ENCODE measurements at places on chromosomes 2 and 18. TPM values are rescaled to one million over a fixed set of nuclear protein-coding genes. Genes with fewer than 3 reads are reported as not detected.

Gene PTH2R
- total RNA-seq = not detected

Gene PARD6G
- total RNA-seq = 42.6 TPM

Gene NGEF
- not detected for total RNA-seq

Gene KIAA2012
- total RNA-seq = not detected

Gene TTN
- total RNA-seq = 6.3 TPM

Gene HNRNPLL
- total RNA-seq = 67.6 TPM

Gene EHBP1
- total RNA-seq = 60.9 TPM

Gene ATP8B1
- 45.8 TPM for total RNA-seq

Gene GALM
- 13.1 TPM for total RNA-seq

- H3K36me3 ChIP-seq = no peaks in the 10 kb centered on the region
- H3K4me1 ChIP-seq = no peaks in the 10 kb centered on the region
- H3K27me3 ChIP-seq = no peaks in the 10 kb centered on the region
- no peak overlapping the region for H3K4me3 ChIP-seq
Measured at GRCh38 chr2:161078211-161078539, 82.1 kb upstream of the TANK start.

- H3K4me1 ChIP-seq = peaks cover 24% of the 10 kb centered on the region
- H3K27ac ChIP-seq = no peak overlapping the region
- H3K27me3 ChIP-seq = no peaks in the 10 kb centered on the region
- H3K36me3 ChIP-seq = no peaks in the 10 kb centered on the region
- no peak overlapping the region for H3K4me3 ChIP-seq
- DNase-seq = no peak
Measured at GRCh38 chr18:58078889-58079573, 35.0 kb downstream of the NEDD4L start.

- H3K36me3 ChIP-seq = no peaks in the 10 kb centered on the region
- no peak overlapping the region for H3K4me3 ChIP-seq
- no peak overlapping the region for H3K27ac ChIP-seq
- no peak for DNase-seq
Measured at GRCh38 chr2:182559623-182560022, 132.8 kb upstream of the PDE1A start.

GRCh38 chr2:207502577-207503198 lies 27.1 kb upstream of the CREB1 start:
- no peaks in the 10 kb centered on the region for H3K27me3 ChIP-seq
- no peak for DNase-seq
- peaks cover 19% of the 10 kb centered on the region for H3K4me1 ChIP-seq
- H3K27ac ChIP-seq = no peak overlapping the region

DNA sequence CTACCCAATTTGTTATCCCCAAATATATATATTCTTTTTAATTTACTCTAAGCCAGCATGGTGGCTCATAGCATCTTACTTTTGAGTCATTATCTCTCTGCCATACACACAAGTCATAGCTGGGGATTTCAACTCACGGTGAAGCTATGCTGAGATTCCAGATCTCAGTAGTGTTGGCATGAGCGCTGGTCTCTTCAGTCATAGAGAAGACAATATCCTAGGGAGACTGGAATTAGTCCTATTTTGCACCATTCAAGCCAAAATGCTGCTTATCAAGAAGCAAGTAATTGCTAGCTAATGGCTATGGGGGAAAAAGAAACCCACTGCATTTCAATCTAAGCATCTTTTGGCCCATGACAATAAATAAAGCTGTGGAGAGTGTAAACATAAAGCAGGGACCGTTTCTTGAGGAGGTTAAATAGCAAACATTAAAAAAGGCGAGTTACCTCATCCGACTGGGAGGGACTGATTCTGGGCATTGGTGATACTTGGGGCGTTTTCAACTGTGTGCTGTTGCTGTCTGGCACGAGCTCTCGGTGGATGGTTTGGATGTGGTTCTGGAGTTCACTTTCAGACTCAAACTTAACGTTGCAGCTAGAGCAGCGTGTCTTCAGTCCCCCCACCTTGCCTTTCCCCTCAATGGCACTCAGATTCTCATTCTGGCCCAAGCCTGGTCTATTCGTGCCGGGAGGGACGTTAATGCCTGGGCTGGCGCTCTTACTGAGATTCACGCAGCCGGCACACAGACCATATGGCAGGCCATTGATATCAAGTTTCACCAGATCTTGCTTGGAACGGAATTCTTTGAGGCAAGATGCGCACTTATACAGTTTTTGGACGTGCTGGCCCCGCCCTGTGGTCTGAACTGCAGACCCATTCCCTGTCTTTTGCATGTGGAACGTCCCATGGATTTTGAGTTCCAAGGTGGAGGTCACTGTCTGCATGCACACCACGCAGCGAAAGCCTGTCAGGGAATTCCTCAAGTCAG lies 127.8 kb downstream of the ZNF521 start:
- no peaks in the 10 kb centered on the region for H3K4me1 ChIP-seq
- H3K4me3 ChIP-seq = no peak overlapping the region
- peaks cover 4% of the 10 kb centered on the region for H3K36me3 ChIP-seq
- no peak for DNase-seq

- no peak overlapping the region for H3K27ac ChIP-seq
- H3K4me3 ChIP-seq = no peak overlapping the region
- no peak for DNase-seq
- peaks cover 68% of the 10 kb centered on the region for H3K4me1 ChIP-seq
- H3K36me3 ChIP-seq = no peaks in the 10 kb centered on the region
Measured at GRCh38 chr2:24353364-24353763, 7.0 kb downstream of the ITSN2 start.

- H3K27ac ChIP-seq = no peak overlapping the region
- no peaks in the 10 kb centered on the region for H3K36me3 ChIP-seq
- H3K27me3 ChIP-seq = no peaks in the 10 kb centered on the region
- no peaks in the 10 kb centered on the region for H3K4me1 ChIP-seq
- no peak overlapping the region for H3K4me3 ChIP-seq
Measured at GRCh38 chr2:211649331-211649730, 889.3 kb downstream of the ERBB4 start.

- H3K4me3 ChIP-seq = no peak overlapping the region
- H3K27me3 ChIP-seq = no peaks in the 10 kb centered on the region
- H3K27ac ChIP-seq = no peak overlapping the region
- no peak for DNase-seq
- H3K4me1 ChIP-seq = no peaks in the 10 kb centered on the region
Measured at GRCh38 chr18:72819050-72819449, 48.7 kb downstream of the NETO1 start.

DNA sequence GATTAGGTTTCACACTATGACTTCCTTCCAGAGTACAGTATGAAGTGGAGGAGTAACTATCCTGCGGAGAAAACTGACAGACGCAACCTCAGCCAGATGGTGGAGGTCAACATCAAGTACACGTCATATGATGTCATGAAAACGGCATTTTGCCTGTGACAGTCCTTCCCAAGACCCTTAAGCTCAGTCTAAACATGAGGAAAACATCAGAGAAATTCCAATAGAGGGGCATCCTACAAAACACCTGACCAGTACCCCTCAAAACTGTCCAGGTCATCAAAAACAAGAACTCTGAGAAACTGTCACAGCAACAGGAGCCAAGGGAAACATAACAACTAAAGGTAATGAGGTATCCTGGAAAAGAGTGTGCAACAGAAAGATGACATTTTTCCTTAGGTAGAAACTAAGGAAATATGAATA lies 1.7 kb downstream of the RNU4ATAC start:
- H3K36me3 ChIP-seq = no peaks in the 10 kb centered on the region
- peak overlapping the region; percentile 23 for H3K27ac ChIP-seq
- H3K4me3 ChIP-seq = no peak overlapping the region
- no peaks in the 10 kb centered on the region for H3K27me3 ChIP-seq
- peaks cover 34% of the 10 kb centered on the region for H3K4me1 ChIP-seq

DNA sequence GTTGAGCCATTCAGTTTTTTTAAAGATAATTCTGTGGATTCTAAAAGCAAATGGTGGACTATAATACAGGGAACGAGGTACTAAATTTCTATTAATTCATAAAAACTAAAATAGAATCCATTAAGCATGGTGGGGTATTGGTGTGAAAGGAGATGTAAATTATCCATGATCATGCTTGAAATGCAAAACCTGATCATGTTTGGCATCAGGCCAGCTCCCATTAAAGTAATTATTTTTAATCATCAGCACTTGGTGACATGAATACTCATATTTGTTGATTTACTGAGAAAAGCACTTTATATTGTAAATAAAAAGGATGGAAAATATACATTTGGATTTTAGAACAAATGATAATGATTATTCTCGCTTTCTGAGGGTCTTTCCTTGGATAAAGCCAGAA lies 232.3 kb upstream of the MEIS1 start:
- no peak overlapping the region for H3K27ac ChIP-seq
- H3K27me3 ChIP-seq = no peaks in the 10 kb centered on the region
- H3K4me3 ChIP-seq = no peak overlapping the region
- H3K36me3 ChIP-seq = no peaks in the 10 kb centered on the region
- no peak for DNase-seq

GRCh38 chr18:4631239-4631638 lies 176.1 kb upstream of the DLGAP1 start:
- no peaks in the 10 kb centered on the region for H3K27me3 ChIP-seq
- no peak overlapping the region for H3K4me3 ChIP-seq
- no peak for DNase-seq
- no peaks in the 10 kb centered on the region for H3K36me3 ChIP-seq

- peak overlapping the region; percentile 65 for H3K27ac ChIP-seq
- no peaks in the 10 kb centered on the region for H3K36me3 ChIP-seq
- no peak for DNase-seq
- peaks cover 12% of the 10 kb centered on the region for H3K4me1 ChIP-seq
Measured at GRCh38 chr2:85444629-85445172, 26.2 kb downstream of the SH2D6 start.

GRCh38 chr2:177758591-177759371 lies 313.8 kb downstream of the PDE11A start:
- H3K36me3 ChIP-seq = no peaks in the 10 kb centered on the region
- H3K27ac ChIP-seq = no peak overlapping the region
- DNase-seq = no peak
- H3K4me1 ChIP-seq = peaks cover 9% of the 10 kb centered on the region
- H3K4me3 ChIP-seq = no peak overlapping the region

- peak; percentile 68 for DNase-seq
- H3K4me1 ChIP-seq = no peaks in the 10 kb centered on the region
- no peak overlapping the region for H3K4me3 ChIP-seq
Measured at GRCh38 chr2:121076885-121077549, 208.0 kb downstream of the TFCP2L1 start.

DNA sequence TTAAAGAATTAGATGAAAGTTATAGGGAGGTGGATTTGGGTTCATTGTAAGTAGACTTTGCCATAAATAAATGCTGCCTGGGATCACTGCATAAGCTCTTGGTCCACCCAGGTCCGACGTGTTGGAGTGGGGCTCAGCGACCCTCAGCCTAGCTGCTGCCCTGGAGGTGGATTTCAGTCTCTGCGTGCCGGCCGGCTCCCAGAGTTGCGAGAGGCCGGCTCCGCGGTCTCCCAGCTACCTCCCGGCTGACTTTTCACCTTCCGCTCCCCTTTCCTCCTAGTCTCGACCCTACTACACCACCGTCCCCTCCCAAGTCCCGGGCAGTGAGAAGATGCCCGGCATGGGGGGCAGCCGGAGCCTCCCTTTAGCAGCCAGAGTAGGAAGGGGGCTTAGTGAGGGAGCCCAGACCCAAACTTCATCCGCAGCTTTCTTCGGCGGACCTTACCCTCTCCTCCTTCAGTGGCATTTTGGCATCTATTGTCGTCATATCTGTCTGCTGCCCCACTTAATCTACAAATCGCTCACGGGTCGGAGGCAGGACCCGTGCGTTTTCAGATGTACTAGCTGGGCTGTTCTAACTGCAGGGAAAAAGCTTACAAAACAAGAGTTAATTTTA lies 8.1 kb downstream of the EMX1 start:
- no peak overlapping the region for H3K4me3 ChIP-seq
- no peak for DNase-seq
- no peaks in the 10 kb centered on the region for H3K36me3 ChIP-seq
- peaks cover 10% of the 10 kb centered on the region for H3K4me1 ChIP-seq
- peaks cover 39% of the 10 kb centered on the region for H3K27me3 ChIP-seq

GRCh38 chr18:25825979-25826776 lies 264.2 kb downstream of the SS18 start:
- H3K4me1 ChIP-seq = no peaks in the 10 kb centered on the region
- no peaks in the 10 kb centered on the region for H3K27me3 ChIP-seq
- H3K27ac ChIP-seq = no peak overlapping the region

- no peaks in the 10 kb centered on the region for H3K4me1 ChIP-seq
- no peak overlapping the region for H3K4me3 ChIP-seq
- no peak for DNase-seq
- no peak overlapping the region for H3K27ac ChIP-seq
- no peaks in the 10 kb centered on the region for H3K36me3 ChIP-seq
Measured at GRCh38 chr18:41870191-41870590, 84.8 kb upstream of the PIK3C3 start.

- no peak overlapping the region for H3K27ac ChIP-seq
- no peaks in the 10 kb centered on the region for H3K36me3 ChIP-seq
- no peaks in the 10 kb centered on the region for H3K4me1 ChIP-seq
- peak; percentile 13 for DNase-seq
- H3K4me3 ChIP-seq = no peak overlapping the region
Measured at GRCh38 chr18:60549338-60549960, 176.9 kb upstream of the MC4R start.

DNA sequence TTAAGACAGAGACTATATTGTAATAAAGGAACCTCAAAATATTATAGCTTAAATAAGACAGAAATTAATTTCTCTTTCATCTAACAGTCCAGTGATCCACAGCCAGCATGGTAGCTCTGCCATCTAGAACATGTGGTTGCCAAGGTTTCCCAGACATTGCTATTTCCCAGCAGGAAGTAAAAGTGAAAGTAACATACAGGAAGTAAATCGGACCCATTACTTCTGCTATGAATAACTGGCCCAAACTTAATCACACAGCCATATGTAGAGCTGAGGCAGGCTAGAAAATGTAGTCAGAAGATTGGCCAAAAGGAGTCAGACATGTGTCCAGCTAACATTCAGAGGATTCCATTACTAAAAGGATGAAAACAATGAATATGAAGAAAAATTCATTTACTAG lies 71.0 kb downstream of the NOL4 start:
- peaks cover under 1% of the 10 kb centered on the region for H3K4me1 ChIP-seq
- H3K36me3 ChIP-seq = no peaks in the 10 kb centered on the region
- no peaks in the 10 kb centered on the region for H3K27me3 ChIP-seq
- no peak for DNase-seq
